AG08395 (cell line): ENCODE measurements at places on chromosomes 16 and 17.

DNA sequence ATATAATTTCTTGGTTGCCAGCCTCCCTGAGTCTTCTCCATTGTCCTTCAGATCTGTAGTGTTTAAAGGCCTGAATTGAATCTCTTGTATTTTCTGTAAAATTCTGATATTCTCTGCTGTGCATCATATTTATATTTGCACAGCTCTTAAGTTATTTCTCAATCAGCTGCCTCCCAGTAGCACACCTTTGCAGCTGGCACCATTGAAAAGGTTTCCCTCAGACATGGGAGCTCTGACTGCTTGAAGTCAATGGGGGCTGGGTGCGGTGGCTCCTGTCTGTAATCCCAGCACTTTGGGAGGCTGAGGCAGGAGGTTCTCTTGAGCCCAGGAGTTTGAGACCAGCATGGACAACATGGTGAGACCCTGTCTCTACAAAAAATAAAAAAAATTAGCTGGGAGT lies 40.4 kb downstream of the PITPNC1 start:
- no peak for DNase-seq

- DNase-seq, result peak; percentile 95
Observed at GRCh38 chr17:43760254-43760852, 1.8 kb upstream of the SOST start.

- no peak for DNase-seq
Observed at GRCh38 chr16:65772134-65772732, 594.3 kb upstream of the CDH5 start.

GRCh38 chr16:50690177-50690576 lies 3.2 kb upstream of the NOD2 start:
- no peak for DNase-seq

GRCh38 chr17:21371511-21372081 lies 4.6 kb upstream of the KCNJ12 start:
- DNase-seq, result no peak

DNA sequence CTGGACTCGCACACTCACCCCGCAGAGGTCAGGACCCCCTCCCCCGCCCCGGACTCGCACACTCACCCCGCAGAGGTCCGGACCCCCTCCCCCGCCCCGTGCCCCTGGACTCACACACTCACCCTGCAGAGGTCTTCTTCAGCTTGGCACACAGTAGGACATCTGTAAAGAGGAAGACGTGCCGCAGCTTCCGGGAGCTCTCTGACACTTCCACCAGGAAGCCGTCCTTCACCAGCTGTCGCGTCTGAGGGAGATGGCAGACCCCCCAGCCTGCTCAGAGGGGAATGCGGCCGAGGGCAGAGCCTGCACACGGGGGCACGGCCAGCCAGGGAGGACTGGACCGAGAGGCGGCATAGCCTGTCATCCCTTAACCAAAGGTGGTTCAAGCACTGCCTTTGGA lies 72.9 kb downstream of the TIMM22 start:
- no peak for DNase-seq

- no peak for DNase-seq
Observed at GRCh38 chr17:49932138-49932723, 36.8 kb upstream of the DLX4 start.

GRCh38 chr17:80892019-80892855 lies 99.4 kb upstream of the CHMP6 start:
- DNase-seq, result peak; percentile 97

- no peak for DNase-seq
Observed at GRCh38 chr17:60630352-60630751, 30.4 kb downstream of the PPM1D start.

- DNase-seq, result no peak
Observed at GRCh38 chr16:7450440-7450839, 117.8 kb downstream of the RBFOX1 start.

DNA sequence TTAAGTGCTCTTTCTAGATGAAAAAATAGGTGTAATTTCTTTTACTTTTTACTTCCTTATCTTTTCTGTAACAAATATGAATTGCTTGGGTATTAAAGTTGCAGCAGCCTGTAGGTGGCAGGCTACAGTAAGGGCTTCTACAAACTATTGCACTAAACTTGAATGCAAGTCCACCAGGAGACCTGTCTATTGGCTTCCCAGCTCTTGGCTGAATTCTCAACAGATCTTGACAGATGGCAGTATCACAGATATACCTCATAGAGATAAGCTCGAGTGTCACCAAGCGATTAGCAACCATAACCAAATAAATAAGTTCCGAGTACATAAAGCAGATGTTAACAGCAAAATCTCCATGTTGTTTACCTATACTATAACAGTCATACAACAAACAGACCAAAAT lies 5.9 kb downstream of the BBS2 start:
- DNase-seq, result peak; percentile 61

DNA sequence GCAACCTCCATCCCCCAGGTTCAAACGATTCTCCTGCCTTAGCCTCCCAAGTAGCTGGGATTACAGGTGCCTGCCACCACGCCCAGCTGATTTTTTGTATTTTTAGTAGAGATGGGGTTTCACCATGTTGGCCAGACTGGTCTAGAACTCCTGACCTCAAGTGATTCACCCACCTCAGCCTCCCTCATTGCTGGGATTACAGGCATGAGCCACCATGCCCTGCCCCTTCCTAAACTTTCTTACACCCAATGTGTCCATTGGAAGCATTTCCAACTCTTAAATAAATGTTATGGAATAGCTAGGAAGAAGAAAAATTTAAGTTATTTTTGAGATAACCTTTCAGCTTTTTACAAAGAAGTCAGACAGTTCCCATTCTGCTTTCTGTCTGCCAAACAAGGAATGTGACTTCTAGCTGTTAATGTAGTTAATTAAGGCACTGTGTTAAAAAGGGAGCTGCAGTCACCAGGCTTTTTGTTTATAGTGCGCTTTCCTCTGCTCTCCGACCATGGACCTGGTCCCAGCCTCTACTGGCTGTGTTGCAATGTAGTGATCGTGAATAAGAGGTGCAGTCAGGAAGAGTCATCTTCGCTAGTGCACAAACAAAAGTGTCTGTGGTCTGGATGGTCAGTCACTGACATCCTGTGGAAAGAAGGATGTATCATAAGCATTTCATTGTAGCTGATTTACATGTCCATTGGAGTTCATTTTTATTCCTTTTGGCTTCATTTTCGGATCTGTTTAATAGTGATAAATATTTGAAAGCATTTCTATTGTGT lies 39.7 kb downstream of the USP10 start:
- peak; percentile 93 for DNase-seq

GRCh38 chr16:85349365-85350145 lies 237.3 kb upstream of the CIBAR2 start:
- DNase-seq, result no peak

DNA sequence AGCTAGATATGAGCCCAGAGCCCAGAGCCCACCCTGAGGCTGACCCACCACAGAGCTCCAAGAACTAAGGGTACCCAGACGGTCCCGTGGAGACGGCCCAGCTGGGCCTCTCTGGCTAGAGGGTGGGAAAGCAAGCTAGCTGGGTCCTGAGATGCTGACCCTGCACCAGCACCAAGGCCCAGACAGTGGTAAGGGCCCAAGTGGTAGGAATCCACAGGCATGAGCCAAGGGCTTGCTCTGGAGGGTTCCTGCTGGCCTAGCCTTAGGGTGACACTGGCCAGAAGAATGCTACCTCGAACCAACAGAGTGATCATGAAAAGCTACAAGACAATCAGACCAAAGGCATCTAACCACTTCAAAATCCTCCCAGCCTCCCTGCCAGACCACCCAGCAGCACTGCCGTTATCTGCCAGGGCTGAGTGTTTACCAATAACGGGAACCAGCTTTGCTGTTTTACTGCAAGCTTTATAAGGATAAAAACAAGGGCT lies 13.2 kb downstream of the HIC1 start:
- DNase-seq, result peak; percentile 85

DNA sequence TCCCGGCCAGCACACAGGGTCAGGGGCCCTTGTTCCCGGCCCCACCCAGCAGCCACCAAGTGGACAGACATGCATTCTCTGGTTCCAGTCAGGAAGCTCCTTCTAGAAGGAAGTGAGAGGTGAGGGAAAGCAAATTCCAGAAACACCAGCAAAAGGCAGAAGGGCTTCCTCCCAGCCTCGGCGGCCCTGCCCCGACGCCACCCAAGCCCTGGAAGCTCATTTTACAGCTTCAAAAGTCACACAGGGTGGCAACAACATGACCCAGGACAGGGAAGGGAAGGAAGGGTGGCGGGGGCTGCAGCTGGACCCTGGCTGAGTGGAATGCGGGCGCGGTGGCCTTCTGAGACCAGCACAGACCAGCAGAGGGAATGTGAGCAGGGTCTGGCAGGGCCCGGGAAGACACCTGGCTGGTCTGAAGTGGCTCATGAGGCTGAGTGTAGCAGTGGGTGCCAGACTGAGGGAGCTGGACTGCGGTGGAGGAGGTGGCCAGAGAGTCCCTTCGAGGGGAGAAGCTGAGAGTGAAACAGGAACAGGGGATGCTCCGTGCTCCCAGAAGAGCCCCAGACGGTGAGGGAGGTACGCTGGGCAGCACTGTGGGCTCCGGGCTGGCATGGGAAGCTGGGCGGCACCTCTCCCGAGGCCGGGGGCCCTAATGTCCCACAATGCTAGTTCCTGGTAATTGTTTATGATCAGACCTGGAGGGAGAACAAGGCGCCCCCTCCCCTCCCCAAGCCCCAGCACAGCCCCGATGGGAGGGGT lies 1.9 kb upstream of the UNC13D start:
- no peak for DNase-seq

- no peak for DNase-seq
Observed at GRCh38 chr16:9297437-9298113, 206.1 kb downstream of the HAPSTR1 start.

DNA sequence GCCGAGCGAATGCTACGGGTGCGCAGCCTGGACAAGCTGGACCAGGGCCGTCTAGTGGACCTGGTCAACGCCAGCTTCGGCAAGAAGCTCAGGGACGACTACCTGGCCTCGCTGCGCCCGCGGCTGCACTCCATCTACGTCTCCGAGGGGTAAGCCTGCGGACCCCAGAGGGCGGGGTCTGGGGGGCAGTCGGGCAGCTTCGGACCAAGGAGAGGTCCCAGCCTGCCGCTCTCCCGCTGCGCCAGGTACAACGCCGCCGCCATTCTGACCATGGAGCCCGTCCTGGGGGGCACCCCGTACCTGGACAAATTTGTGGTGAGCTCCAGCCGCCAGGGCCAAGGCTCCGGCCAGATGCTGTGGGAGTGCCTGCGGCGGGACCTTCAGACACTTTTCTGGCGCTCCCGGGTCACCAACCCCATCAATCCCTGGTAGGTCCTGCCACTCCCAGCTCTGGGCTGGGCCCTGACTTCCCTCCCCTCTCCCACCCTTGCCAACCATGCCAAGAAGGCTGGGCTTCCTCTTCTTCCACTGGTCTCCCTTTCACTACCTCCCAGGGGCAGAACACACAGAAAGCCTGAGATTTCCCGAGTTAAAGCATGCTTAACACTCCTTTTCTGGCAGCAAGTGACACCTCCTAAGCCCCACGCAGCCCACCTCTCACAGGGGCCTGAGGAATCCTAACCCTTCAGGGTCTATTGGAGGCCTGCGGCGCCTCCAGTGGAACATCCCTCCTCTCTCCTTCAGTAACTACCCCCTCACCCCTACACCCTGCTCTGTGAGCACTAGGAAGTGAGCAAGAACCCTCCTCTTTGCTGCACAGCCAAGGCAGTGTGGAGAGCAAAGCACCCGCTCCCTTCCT lies 3.2 kb downstream of the NAGS start:
- DNase-seq, result peak; percentile 31

GRCh38 chr17:9170853-9171252 lies 149.5 kb downstream of the NTN1 start:
- DNase-seq, result no peak

- DNase-seq, result no peak
Observed at GRCh38 chr16:54053891-54054820, 232.4 kb downstream of the IRX3 start.

DNA sequence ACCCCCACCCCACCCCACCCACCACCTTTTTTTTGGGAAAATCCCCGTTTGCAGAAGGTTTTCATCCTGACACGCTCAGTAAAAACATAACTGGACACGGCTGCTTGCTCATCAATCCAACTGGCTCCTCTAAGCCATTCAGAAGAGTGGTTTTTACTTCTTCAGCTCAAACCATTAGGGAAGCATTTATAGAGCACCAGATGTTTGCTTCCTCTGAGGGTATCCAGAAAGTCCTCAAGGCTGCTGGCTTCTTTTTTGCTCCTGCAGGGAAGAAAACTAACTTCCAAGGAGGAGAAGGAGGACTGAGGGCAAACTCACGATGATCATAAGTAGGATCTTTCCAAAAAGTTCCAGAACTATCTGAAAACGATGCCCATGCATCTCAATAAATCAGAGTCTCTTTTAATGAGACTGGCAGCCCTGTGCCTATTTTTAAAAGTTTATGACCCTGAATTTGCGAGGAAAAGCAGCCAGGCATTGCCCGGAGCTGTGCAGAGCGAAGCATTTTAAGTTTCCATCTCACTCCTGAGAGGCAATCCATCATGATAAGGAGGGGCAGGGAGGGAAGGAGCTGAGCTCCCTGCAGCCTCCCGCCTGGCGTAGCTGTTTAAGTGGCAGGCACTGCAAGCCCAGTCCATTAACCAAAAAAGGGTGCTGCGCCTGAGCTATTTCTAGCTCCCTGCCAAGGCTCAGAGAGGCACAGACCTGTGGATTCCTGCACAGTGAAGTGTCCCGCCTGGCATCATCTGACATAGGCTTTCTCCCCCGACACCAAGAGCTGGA lies 146.3 kb upstream of the FOXF1 start:
- DNase-seq, result no peak

DNA sequence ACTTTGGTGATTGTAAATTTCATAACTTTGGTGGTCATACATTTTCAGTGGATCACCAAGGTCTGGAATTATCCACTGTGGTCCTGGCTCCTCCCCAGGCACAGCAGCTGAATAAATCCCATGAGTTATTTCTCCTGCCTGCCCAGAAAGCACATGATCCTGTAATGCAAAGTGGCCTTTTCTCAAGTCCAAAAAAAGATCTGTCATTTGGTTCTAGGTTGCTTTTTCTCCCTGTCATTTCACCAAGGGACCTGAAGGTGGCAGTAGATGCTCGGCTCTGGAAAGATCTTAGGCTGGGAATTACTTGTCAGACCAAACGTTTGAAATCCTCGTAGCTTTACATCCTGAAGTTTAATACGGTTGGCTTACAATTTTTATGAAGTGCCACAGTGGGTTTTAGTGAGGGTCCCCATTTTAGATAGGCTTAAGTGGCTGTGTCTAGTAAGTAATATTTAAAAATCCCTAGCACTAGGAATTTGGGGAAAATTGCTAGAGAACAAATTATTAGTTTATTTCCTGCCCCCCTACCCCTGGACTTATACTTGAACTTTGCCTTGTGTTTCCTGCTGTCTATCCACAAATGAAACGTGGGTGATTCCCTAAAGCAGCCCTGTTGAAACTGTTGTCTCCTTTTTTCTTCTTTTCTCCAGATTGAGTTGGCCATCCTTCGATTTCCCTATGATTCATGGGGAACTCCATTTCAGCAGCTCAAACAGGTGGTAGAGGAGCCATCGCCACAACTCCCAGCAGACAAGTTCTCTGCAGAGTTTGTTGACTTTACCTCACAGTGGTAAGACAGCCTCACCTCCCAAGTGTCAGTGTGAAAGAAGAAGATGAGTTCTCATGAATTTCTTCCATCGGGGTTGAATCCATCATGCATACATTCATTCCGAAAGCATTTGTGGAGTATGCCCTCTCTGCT lies 111.7 kb downstream of the MAP2K6 start:
- DNase-seq, result peak; percentile 75

GRCh38 chr17:32746280-32746679 lies 130.6 kb downstream of the MYO1D start:
- DNase-seq, result no peak
